Progenitor cell of endocrine pancreas (in vitro differentiated cells): ENCODE measurements at places on chromosomes 3 and 15. TPM values are rescaled to one million over a fixed set of nuclear protein-coding genes. Genes with fewer than 3 reads are reported as not detected.

DNA sequence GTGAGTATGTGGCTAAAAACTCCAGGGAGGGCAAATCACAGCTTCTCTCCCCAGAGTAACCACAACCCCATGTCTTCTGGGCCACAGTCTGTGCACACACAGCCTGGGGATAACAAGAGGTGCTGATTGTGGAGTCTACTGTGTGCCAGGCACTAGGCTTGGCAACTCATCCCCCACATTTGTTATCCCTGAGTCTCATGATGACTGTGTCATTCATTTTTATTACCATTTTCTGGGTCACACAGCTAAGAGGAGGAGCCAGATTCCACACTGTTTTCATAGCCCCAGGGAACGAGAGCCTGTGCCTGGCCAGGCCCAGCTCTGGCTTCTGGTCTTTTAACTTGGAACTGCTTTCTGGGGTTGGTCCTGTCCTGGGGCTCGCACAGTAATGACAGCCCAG, 34.5 kb downstream of the ESYT3 start:
- H3K27me3 ChIP-seq: no peaks in the 10 kb centered on the region
- no peak for DNase-seq
- no peaks in the 10 kb centered on the region for H3K36me3 ChIP-seq
- H3K4me1 ChIP-seq: no peaks in the 10 kb centered on the region
- no peak overlapping the region for H3K4me3 ChIP-seq

DNA sequence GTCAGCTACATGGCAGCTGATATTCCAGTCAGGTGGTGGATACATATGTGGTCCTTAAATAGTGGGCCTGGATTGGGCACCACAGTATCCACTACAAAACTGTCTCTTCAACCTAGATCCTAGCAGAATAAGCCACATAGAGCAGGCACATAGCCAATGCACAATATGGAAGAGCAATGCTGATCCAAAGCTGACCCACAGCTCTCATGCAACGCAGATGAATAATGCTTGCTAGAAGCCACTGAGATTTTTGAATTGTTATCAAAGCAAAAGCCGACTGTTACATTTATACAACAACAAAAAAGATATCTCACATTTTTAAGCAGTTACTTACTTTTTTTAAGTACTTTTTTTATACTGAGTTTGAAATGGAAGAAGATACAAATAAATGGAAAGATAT, 11.2 kb downstream of the CNTN3 start:
- H3K4me3 ChIP-seq: no peak overlapping the region
- no peak overlapping the region for H3K27ac ChIP-seq
- DNase-seq: no peak
- peaks cover 5% of the 10 kb centered on the region for H3K36me3 ChIP-seq

DNA sequence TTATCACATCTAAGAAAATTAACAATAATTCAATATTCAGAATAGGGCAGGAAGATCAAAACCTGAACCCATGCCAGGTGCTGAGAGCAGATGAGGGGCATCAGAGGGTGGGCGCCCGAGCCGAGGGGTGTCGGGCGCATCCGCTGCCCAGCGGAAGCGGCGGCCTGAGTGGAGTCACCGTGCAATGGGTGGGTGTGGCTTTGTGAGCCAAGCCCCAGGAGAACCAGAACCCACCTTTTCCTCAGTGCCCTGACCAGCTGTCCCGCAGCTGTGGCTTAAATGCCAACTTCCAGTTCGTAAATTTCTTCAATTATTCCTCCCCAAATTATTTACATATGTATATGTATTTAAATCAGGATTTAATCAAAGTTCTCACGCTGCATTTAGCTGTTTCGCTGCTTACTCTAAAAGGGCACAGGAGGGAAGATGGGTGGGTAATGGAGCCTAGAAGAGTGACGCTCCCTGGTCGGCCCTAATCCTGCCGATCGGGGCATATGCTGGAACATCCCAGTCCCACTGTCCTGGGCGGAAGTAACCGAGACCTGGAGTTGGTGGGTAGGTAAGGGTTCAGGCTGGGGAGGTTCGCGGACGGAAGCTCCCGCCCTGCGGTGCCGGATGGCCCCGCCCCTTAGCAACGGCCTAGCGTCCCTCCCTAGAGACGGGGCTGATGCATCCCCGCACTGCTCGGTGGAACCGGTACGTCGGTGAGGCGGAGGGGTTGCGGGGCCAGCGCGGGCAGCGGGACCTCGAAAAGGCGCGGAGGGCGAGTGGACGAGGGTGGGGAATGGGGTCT, 1.3 kb downstream of the DNAH1 start:
- peak; percentile 45 for DNase-seq
- no peaks in the 10 kb centered on the region for H3K36me3 ChIP-seq
- peaks cover 6% of the 10 kb centered on the region for H3K4me1 ChIP-seq

DNA sequence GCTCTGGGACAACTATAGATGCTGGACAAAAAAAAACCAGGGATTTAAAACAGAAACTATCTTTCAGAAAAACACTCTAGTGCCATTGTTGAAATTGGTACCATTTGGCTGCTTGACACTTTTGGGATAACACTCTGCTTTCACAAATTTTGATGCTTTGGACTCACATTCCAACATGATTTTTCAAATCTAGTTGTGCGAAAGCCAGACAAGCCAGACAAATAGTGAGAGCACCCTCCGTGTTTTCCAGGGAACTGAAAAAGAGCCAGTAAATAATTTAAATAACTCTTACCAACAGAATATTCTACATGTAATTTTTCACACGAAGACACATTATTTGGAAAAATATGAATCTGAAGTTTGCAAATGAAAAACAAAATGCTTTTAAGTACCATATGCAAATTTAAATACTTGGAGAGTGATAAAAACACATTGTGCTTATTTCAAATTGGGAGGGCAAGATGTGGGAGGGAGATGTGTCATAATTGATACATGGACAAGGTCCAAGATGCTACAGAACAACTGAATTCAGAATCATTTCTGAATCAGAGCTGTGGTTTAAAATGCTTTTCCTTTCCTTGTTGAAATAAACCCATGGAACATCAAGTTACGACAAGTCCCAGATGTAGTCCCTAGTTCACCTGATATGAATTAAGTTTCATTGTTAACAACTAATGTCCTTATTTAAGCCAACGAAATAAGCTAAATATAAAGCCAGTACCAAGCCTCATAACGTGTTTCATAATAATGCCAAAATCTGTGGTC, 144.2 kb upstream of the SOX2 start:
- no peak for DNase-seq
- peaks cover 7% of the 10 kb centered on the region for H3K27me3 ChIP-seq
- no peaks in the 10 kb centered on the region for H3K4me1 ChIP-seq
- no peak overlapping the region for H3K4me3 ChIP-seq
- no peaks in the 10 kb centered on the region for H3K36me3 ChIP-seq

- no peaks in the 10 kb centered on the region for H3K27me3 ChIP-seq
- peaks cover 9% of the 10 kb centered on the region for H3K4me1 ChIP-seq
- H3K27ac ChIP-seq: no peak overlapping the region
- no peak overlapping the region for H3K4me3 ChIP-seq
Observed at GRCh38 chr15:82851306-82851850, 42.0 kb downstream of the WHAMM start.

DNA sequence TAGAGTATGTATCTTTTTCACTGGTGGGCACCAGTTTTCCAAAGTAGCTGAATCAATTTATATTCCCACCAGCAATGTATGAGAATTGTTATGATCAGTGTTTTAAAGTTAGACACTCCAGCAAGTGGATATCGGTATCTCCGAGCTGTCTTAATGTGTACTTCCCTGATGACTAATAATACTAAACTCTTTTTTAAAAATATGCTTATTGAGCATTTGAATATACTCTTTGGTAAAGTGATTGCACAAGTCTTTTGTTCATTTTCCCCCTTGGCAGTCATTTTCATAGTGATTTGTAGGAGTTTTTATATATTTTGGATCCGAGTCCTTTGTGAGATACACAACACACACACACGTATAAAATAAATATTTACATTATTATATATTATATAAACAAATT, 12.5 kb upstream of the FEM1B start:
- peaks cover 10% of the 10 kb centered on the region for H3K4me1 ChIP-seq
- no peaks in the 10 kb centered on the region for H3K27me3 ChIP-seq
- H3K36me3 ChIP-seq: no peaks in the 10 kb centered on the region
- DNase-seq: no peak
- H3K4me3 ChIP-seq: no peak overlapping the region

DNA sequence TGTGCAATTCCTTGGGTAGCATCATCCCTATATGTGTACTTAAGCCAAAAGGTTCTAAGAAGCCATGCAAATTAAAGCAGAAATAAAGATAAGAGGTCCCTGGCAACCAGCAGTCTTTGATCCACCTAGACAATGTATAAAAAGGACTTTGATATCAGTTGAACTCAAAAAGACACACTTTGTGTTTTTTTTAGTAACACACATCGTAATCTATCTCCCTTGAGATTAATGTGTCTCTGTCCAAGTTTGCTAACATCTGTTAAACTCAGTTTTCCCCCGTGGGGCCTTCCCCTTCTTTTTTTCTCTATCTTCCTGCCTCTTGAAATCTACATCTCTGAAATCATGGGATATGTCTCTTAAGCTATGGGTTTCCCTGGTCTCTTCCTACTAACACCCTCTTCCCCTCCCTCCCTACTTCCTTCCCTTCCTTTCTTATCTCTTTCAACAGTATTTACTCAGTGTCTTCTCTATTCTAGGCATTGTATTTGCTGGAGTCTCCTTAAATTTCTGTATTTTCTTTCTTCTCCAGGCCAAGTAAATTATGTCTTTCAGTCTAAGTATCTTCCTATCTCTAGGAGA, 27.7 kb downstream of the ALDH1A2 start:
- DNase-seq: no peak
- H3K4me3 ChIP-seq: no peak overlapping the region
- H3K4me1 ChIP-seq: peaks cover 11% of the 10 kb centered on the region
- no peaks in the 10 kb centered on the region for H3K36me3 ChIP-seq
- H3K27ac ChIP-seq: no peak overlapping the region

DNA sequence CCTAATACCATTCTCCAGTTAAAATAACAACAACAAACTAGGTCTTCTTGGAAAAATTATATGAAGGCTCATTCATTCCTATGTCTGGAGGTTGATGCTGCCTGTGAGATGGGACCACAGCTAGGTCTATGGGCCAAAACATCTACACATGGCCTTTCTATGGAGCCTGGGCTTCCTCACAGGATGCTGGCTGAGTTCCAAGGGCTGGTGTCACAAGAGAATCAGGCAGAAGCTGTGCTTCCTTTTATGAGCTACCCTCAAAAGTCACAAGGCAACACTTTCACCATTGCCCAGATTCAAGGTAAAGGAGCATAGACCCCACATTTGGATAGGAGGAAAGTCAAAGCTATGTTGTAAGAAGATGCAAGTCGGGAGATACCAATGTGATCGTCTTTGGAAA, 4.6 kb upstream of the RTP2 start:
- DNase-seq: no peak
- H3K36me3 ChIP-seq: no peaks in the 10 kb centered on the region
- H3K27ac ChIP-seq: no peak overlapping the region
- H3K27me3 ChIP-seq: no peaks in the 10 kb centered on the region

DNA sequence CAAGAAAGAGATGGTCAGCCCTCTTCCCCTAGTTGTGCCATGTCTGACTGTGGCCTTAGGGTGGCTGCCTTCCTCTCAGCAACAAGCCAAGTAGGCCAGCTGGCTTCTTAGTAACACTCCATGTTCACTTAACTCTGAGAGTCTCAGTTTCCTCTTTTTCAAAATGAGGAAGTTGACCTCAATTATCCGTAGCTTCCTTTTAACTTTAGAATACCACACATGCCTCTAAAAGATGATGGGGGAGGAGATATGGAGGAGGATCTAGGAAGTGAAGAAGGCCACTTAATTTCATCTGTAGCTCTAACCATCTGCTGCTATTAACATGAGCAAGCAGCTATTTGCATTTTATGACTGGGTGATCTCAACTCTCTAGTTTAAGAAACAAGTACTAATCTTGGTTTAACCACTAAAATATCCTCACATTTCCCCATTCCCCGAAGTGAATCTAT, 32.9 kb downstream of the CD200R1L start:
- peaks cover 5% of the 10 kb centered on the region for H3K4me1 ChIP-seq
- H3K27ac ChIP-seq: no peak overlapping the region
- no peaks in the 10 kb centered on the region for H3K36me3 ChIP-seq
- H3K27me3 ChIP-seq: peaks cover 4% of the 10 kb centered on the region

- peaks cover 1% of the 10 kb centered on the region for H3K36me3 ChIP-seq
- H3K4me1 ChIP-seq: no peaks in the 10 kb centered on the region
- H3K27me3 ChIP-seq: no peaks in the 10 kb centered on the region
- H3K27ac ChIP-seq: no peak overlapping the region
Observed at GRCh38 chr3:106850437-106850836, 526.8 kb upstream of the CCDC54 start.

- peak overlapping the region; percentile 10 for H3K4me3 ChIP-seq
- H3K27me3 ChIP-seq: no peaks in the 10 kb centered on the region
- DNase-seq: no peak
- H3K36me3 ChIP-seq: peaks cover 42% of the 10 kb centered on the region
- H3K4me1 ChIP-seq: peaks cover 58% of the 10 kb centered on the region
Observed at GRCh38 chr3:194440756-194441155, 41.7 kb upstream of the GP5 start.

Gene CACNA2D2
- 5.5 and 6.9 TPM in 2 replicates for total RNA-seq

Gene KBTBD12
- total RNA-seq: 0.29 and 0.40 TPM in 2 replicates

Gene ISLR
- total RNA-seq: not detected in 2 replicates

Gene CLDN1
- total RNA-seq: 37.8 and 38.0 TPM in 2 replicates

Gene CYP8B1
- not detected in 2 replicates for total RNA-seq

Gene SQOR
- total RNA-seq: 35.6 and 39.3 TPM in 2 replicates
